Stimulated activated CD8-positive, alpha-beta memory T cell treated with anti-CD3 and anti-CD28 coated beads, Interleukin-7, amount 100 ng/mL, for 1 hour (primary cell): ENCODE measurements at places on chromosomes 4 and X.

DNA sequence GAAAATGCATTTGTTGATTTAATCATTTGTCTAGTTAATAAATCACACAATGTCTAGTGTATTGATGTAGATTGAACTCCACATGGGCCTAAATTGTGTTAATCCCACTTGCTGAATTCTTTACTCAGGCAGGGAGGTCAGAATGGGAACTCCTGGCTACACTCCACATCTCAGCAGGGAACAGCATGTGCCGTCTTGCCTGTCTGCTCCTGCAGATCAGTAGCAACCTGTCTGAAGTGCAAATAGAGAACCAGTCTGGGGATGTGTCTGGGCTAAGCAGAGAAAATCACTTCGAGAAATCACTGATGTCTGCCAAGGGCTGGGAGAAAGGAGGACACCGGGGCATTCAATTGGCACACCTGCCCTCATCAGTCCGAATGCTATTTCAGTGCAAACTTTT lies 16.5 kb upstream of the MXRA5 start:
- DNase-seq, result no peak

DNA sequence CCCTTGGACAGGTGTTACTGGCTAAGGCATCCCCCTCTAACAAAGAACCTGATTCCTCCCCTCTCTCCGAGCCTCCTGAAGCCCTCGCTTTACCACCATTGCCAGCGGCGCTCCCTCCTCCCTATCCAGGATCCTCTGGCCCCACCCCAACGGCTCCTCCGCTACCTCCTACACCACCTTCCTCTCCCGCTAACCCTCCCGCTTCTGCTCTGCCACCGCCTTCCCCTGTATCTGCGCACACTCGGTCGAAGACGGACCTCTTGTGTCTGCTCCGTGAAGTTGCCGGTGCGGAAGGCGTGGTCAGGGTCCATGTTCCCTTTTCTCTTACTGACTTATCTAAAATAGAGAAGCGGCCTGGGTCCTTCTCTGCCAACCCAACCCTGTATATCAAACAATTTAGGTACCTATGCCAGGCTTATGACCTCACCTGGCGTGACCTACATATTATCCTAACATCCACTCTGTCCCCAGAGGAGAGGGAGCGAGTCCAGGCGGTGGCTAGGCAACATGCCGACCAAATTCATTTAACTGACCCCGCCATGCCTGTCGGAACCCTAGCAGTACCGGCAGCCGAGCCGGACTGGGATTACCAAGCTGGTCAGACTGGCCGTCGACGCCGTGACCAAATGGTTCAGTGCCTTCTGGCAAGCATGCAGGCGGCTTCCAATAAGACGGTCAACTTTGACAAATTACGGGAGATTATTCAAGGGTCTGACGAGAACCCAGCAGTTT lies 958.9 kb downstream of the RPA4 start:
- no peak for DNase-seq

- DNase-seq, result no peak
These were observed 52.2 kb downstream of the FRYL start for GRCh38 chr4:48727666-48728459.

DNA sequence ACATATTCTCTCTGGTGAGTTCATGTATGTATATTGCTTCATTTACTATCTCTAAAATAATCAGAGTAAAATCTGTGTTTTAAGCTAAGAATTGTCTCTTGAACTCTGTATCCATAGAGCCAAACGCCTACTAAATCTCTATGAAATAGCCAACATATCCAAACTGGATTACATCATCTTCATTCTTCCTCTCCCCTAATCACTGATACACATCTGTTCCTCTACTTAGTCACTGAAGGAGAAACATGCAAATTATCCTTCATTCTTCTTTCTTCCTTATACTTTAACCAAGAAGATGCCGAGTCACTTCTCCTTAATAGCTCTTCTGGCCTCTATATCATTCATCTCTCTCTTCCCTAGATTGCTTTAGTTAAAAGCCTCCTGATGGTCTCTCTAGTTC lies 630.4 kb upstream of the FTHL17 start:
- no peak for DNase-seq

- DNase-seq, result no peak
These were observed 24.1 kb downstream of the MAP7D3 start for GRCh38 chrX:136227074-136227473.

GRCh38 chrX:46812445-46812844 lies 24.4 kb upstream of the RP2 start:
- DNase-seq, result no peak

DNA sequence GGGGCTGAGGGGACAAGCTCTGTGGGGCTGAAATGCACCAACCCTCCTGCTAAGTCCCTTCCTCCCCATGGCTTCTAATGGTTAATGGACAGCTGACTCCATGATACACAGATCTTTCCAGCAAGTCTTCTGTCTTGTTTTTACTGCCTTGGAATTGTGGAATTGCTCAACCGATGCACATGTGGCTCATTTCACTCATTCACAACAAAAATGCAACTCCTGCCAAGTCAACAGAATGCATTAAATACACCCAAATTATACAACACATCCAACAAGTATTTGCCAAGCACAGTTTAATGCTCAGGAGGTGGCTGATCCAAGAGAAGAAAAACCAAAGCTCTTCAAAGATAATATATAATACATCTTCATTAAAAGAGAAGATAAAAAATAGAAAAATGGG lies 61.9 kb upstream of the PAGE4 start:
- no peak for DNase-seq

- DNase-seq, result no peak
These were observed 29.3 kb downstream of the FAM199X start for GRCh38 chrX:104195489-104196084.

DNA sequence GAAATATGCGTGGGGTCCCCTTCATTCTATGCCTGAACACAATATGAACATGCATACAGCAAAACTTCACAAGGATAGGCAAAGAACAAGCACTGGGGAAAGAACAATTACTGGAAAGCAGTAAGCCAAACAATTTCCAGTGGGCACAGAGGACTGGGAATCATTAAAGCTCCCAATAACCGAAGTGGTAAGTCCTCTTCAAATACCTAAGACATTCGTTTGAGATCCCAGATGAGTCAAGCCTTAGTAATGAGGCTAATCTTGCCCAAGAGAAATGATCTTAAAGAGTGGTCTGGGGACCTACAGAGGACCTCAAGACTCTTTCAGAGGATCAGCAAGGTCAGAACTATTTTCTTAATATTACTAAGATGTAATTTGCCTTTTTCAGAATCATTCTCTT lies 28.6 kb downstream of the ANAPC10 start:
- no peak for DNase-seq

DNA sequence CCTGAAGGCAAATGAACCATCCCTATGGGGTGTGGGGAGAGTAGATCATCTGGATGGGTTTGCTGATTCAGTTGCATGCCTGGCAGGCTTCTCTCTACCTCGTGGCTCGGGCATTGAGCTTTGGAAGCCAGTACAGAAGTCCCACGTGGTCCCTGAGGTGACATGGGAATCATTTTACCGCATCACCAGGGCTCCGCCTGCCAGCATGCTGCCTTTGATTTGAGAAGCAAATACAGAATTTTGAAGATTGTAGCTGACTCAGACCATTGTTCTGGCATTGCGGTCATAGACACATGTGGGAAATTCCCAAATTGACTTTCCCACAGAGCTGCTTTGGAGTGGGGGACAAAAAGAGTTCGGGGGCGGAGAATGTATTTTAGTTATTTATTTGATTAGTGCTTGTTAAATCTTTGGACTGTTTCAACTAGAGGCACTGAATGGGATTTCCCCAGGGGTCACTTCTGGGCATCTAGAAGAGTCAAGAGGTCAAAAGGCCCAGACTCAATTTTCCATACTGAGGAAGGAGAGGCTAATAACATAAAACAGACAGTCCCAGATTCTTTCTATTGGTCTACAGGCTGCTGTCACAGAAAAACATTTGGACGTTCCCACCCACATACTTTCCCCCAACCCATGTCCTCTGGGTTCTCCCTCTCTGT lies 79.3 kb downstream of the NHSL2 start:
- no peak for DNase-seq

- no peak for DNase-seq
These were observed 18.7 kb upstream of the ZNF185 start for GRCh38 chrX:152878976-152879755.

DNA sequence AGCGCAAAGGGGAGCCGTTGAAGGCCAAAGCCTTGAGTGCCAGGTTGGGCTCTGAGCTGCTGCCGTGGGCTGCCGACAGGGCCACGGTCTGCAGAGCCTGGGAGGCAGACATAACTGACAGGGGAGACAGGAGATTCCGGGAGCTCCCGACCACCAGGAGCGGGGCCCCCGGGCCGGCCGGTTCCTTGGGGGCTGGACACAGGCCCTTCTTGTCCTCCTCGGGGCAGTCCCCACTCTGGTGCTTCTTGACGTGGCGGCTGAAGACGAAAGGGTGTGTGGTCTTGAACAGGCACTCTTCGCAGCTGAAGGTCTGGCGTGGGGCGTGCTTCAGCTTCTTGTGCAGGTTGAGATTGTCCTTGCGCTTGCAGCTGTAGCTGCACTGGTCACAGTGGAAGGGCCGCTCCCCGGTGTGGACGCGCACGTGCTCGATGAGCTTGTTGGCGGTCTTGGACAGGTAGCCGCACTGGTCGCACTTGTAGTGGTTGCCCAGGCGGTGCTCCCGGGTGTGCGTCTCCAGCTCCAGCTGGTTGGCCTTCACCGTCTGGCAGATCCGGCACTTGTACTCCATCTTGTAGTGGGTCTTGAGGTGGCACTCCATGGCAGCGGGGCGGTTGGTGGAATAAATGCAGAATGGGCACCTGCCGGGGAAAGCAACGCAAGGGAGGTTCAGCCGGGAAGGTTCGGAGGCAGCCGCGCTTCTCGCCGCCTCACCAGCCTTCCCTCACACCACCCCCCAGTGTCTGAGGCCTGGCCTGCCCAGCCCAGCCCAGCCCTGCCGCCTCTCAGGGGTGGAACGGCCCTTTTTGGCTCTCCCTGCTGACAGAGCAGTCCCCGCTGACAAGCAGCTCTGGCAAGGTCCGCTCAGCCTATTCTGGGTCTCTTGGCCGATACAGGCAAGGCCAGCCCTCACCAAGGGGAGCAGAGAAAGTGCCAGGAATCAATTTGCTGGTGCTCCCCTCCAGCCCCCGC lies 81.3 kb downstream of the C4orf51 start:
- DNase-seq, result no peak

DNA sequence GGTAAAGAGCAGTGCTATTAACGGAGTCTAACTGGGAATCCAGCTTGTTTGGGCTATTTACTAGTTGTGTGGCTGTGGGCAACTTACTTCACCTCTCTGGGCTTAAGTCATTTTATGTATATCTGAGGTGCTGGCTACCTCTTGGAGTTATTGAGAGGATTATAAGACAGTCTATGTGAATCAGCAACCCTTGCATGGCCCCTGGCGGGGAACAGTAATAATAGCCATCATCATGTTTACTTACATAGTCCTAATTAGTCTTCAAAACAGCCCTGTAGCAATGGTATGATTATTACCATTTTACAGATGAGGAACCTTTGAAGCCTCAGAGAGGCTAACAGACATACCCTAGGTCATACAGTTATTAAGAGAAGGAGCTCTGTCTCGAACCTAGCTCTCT lies 1.5 kb downstream of the HPRT1 start:
- no peak for DNase-seq

- DNase-seq, result no peak
These were observed 459.7 kb upstream of the FAT1 start for GRCh38 chr4:187183346-187183745.

GRCh38 chrX:109533005-109533404 lies 3.6 kb upstream of the NXT2 start:
- no peak for DNase-seq

DNA sequence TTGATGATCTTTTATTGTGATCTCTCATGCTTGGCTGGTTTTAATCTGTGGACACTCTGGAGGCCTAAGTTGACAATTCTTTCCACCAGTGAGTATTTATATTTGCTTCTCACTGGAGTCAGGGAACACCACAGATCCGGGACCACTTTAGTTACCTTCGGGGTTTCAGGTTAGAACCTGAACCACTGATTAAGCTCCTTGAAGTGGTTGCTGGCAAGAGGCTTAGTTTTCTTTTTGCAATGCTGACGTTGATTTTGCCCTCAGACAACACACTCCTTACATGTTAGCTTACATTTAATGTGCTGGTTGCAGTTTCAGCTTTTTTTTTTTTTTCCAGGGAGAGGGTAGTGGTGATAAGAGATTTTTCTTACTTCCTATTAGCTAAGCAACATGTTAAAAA lies 10.5 kb upstream of the ZNF330 start:
- no peak for DNase-seq

- DNase-seq, result no peak
These were observed 617.4 kb downstream of the CENPC start for GRCh38 chr4:66927937-66928336.

DNA sequence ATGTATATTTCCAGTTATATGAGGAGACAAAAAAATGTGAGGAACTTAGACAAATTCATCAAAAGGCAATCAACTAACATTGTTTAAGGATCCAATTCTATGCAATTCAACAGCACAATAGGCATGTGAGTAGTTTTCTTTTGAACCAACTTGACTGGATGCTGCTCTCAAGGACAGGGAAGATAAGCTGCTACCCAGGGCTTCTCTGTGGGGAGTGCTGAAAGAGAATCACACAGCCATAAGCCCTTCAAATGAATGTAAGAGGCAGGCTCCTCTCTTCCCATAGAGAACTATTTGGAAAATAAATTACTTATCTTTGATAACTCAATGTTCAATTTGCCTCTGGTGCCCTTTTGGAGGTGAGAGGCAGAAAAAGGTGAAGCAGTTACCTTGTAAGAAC lies 1413.6 kb downstream of the PCDH7 start:
- DNase-seq, result no peak

DNA sequence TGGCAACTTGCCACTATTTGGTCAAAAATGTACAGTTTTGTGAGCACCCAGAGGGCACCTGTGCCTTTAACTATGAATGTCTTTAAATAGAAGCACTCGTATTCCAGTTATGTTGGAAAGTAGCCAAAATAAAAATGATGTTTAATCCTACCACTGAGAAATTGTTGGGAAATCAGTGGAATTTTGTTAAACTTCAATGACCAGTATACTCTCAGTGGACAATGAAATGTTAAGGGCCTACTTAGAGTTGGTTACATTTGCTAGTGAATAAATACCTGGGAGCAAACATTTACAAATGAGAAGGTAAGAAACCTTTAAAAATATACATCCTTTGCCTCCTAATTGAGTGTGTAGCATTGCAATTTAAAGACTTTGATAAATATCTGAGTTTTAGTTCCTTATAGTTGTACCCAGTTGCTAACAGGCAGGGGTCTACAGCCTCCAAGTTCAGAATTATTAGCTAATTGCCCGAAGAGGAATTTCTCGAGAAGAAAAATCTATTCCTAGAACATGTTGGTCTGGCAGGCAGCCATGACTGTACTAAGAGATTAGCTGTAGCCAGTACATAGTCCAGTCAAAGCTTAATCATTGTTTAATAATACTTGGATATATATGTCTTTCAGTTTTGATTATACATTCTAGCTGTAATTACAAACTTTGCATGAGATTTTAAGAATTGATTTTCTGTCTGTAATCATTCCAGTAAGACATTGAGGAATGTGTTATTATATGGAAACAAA lies 93.2 kb downstream of the IL1RAPL2 start:
- DNase-seq, result no peak

- no peak for DNase-seq
These were observed 66.1 kb downstream of the PTTG2 start for GRCh38 chr4:38026158-38026740.

GRCh38 chr4:13244444-13244843 lies 239.7 kb downstream of the RAB28 start:
- no peak for DNase-seq
